ENCODE measurements at places on chromosomes 7 and 10. TPM values are rescaled to one million over a fixed set of nuclear protein-coding genes. Genes with fewer than 3 reads are reported as not detected.

HTR5A gene
- 0.93 TPM for total RNA-seq

ZNF736 gene
- 56.3 TPM for total RNA-seq

FAM237B gene
- not detected for total RNA-seq

GRCh38 chr10:113091920-113092319, 141.9 kb downstream of the TCF7L2 start:
- no peak for DNase-seq

GRCh38 chr7:130655286-130655685, 13.3 kb downstream of the COPG2 start:
- no peak for DNase-seq

DNA sequence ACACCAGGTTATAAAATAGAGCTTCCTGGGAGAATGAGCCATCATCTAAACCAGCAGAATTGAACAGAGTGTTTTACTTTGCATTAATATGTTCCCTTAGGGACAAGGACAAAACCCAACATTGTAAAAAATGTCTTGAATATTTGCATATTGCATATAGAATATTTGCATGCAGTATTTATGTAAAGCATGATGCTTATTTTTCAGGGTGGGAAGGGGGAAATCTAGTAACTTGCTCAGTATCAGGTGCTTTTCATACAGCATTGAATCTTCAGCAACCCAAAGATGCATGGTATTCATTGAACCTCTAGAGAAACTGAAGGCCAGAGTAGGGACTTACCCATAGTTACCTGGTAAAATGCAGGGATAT, 409.2 kb upstream of the ZMIZ1 start:
- no peak for DNase-seq

GRCh38 chr7:154638286-154638685, 364.6 kb downstream of the PAXIP1 start:
- no peak for DNase-seq

GRCh38 chr7:84110400-84110799, 84.2 kb downstream of the SEMA3A start:
- no peak for DNase-seq
